ENCODE measurements at places on chromosomes 5 and 9.

DNA sequence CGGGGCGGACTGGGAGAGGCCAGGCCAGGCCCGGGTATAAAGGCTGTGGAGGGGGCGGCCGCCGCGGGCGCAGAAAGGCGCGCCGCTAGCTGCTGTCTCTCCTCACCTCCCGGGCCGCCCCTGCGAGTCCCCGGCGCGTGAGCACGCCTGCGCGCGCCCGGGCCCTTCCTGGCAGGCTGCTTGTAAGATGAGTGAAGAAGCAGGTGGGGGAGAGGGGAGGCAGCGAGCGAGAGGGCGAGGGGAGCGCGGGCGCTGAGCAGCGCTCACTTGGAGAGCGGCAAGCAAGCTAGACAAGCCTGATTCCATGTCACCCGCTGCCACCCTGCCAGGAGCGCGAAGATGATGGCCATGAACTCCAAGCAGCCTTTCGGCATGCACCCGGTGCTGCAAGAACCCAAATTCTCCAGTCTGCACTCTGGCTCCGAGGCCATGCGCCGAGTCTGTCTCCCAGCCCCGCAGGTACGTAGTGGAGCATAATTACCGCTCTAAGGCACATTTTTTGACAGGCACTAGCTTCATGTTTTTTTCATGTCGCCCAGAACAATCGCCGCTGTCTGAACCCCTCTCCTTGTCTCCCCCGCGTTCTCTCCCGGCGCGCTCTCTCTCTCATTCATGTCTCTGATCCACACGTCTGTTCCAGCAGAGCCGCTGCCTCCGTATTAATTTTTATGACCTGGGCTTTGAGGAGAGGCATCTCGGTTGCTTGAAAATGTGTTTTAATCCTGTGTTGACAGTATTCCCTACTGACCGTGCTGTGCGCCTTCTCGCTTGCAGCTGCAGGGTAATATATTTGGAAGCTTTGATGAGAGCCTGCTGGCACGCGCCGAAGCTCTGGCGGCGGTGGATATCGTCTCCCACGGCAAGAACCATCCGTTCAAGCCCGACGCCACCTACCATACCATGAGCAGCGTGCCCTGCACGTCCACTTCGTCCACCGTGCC lies at the start of gene POU4F3:
Gene POU4F3, plus strand, starts transcription at position 66 of the 941 bp plus-strand sequence. Its CDS starts 274 bp downstream, at position 340.
- DNase-seq, result no peak

- no peak for DNase-seq
These were observed 103.5 kb downstream of the MAMDC2 start for GRCh38 chr9:70147196-70147595.

DNA sequence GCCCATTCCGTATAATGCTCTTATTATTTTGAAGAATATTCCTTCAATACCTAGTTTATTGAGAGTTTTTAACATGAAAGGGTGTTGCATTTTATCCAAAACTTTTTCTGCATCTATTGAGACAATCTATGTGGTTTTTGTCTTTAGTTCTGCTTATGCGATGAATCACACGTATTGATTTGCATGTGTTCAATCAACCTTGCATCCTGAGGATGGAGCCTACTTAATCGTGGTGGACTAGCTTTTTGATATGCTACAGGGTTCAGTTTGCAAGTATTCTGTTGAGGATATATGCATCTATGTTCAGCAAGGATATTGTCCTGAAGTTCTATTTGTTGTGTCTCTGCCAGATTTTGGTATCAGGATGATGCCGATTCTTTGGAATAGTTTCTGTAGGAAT lies 1070.3 kb upstream of the CDH18 start:
- DNase-seq, result no peak

DNA sequence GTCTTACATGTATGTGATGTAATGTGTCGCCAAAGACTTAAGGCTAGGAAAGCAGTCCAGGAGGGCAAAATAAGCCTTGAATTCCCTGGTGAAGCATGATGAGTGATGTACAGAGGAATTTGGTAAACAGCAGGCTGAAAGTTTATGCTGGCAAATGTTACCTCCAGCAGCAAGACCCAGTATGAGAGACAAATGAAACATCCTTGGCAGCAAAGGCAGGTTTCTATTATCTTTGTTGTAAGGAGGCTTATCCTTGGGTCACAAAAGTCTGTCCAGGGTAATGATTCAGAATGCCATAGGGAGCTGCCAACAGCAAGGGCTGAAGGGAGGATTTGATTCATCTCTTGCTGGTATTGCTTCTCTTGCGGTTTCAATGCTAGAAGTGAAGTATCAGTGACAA lies 75.9 kb upstream of the HTR4 start:
- DNase-seq, result no peak

DNA sequence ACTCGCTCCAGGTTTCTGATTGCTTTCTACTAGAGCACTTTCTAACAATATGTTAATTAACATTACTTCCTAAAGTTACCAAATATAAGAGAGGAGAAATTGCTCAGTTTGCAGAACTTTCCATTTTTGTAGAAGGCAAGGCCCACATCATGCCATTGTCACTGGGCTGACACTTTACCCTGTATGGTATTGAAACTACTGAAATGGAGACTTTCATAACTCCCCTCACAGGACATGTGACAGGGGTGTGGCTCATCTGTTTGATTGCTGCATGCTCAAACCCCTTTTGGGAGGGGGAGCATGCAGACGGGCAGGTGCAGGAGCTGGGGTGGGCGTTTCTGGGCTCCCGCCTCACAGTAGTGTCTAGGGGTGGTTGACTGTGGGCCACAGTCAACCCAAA lies 206.3 kb upstream of the GHR start:
- DNase-seq, result no peak

DNA sequence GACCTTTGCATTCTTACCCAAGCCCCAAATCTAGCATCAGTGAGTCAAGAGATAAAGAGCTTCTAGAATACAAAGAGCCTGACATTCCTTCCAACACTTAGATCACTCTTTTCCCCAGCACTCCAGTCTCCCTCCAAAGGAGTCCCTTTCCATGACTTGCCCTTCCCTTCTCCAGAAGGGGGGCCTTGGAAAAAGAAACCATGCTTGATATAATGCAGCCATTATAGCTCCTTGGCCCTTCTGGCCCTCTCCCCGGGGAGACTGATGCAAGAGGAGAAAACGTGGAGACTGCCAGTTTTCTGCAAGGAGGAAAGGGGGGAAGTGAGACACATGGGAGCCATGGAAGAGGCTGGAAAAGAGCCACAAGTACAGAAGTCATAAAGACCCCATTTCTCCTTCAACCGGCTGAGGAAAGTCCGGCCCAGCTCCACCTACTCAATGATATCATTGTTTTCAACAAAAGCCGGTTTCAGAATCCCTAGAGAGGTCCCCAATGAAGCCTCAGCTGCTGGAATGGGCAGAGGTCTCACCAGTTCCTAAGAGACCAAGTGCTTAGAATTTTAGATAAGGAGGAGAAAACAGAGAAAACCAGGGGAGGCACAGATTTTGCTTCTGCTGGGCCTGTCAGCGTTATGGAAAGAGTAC lies 29.0 kb downstream of the ADAM19 start:
- no peak for DNase-seq

DNA sequence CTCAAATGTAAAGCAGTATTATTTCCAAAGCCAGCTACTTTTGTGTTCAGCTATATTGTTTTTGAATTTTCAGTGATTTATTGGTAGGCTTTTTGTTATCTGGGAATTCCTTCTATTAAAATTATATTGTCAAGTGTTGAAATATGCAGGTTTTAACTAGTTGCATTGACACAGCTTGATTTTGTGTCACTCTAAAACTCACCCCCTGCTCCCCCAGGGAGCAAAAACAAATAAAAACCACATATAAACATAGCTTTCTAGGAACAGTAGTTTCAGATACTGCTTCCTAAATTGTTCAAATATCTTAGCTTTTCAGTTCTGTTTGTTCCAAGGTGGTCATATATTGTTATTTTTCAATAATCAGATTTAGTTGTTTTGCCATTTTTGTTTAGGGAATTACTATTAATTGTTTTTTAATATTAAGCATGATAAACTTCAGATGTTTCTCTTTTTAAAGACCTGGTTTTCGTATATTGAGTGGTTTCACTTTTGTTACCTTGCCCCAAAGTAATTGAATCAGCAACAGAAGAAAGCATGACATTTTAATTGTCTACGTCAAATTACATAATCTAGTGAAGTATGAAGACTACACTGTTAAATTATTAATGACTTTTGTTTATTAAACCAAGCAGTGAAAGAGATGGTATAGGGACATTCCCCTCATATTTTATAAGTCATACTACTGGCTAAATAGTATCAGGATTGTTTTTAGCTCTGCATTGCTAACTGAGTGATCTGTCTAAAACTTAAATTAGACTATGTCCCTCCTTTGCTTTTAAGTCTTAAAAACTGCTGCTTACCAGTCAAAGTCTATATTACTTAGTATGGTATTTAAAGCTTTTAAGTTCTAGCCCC lies 43.4 kb downstream of the ERBIN start:
- no peak for DNase-seq

- DNase-seq, result no peak
These were observed 6.0 kb upstream of the NEK6 start for GRCh38 chr9:124251605-124252378.

GRCh38 chr5:119789406-119790117 lies 160.2 kb downstream of the FAM170A start:
- DNase-seq, result no peak

DNA sequence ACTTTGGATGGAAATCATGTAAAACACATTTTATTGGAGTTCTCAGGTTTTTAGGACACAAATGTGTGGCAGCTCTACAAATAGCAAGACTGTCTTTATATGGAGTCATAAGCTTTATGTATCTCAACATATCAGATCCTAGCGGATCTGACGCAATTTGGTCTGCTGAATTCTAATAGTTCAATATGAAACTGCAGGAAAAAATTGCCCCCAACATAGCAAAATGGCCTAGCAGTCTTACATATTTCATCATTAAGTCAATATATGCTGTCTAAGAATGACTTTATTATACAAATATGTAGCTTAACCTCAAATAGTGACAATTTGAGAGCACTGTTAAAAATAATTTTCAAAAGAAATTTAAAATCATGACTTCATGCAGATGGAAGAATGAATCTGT lies 244.3 kb downstream of the TAF11L14 start:
- no peak for DNase-seq

- no peak for DNase-seq
These were observed 308.9 kb upstream of the MPDZ start for GRCh38 chr9:13588151-13589033.

DNA sequence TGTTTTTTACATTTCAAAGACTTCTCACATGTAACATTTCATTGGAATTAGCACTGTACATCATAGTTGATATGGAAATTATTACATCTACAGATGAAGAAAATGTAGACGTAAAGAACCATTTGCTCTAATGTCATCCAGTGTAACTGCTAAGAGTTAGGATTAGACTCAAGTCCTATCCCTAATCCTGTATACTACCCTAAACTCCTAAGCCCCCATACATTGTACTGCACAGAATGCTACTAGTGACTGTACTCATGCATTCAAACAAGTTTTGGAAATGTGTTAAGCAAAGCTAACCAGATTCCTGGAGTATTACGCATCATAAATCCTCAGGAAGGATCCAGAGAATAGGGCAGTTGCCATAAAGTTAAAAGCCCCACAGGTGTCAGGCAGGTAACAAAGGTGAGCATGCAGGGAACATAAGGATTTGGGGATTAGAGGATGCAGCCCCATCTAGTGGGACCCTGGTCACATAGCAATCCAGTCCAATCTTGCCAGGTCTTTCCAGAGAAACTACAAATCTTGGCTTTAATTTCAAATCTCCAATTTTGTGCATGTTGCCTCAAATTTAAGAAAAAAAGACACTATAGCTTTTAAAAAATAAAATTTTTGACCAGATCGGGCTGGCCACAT lies 32.0 kb downstream of the HAVCR1 start:
- no peak for DNase-seq

DNA sequence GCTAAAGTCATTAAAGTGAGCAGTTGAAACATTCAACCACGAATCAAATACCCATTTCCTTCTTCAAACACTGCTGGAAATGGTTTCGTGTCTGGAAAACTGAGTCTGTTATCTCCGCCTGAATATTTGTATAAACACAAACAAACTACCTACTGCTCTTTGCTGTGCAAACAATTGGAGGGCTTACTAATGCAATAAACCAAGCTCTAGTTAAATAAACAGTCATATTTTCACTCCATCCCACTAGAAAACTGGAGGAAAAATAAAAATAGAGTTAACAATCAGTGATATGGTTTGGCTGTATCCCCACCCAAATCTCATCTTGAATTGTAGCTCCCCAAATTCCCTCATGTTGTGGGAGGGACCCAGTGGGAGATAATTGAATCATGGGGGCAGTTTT lies 397.6 kb downstream of the RASEF start:
- DNase-seq, result no peak

- no peak for DNase-seq
These were observed 126.6 kb upstream of the TUSC1 start for GRCh38 chr9:25804856-25805255.

GRCh38 chr5:135800656-135801055 lies 33.8 kb upstream of the SLC25A48 start:
- no peak for DNase-seq

GRCh38 chr5:82327941-82328340 lies 49.8 kb upstream of the RPS23 start:
- DNase-seq, result no peak

- no peak for DNase-seq
These were observed 209.4 kb downstream of the PIK3R1 start for GRCh38 chr5:68424799-68425537.

- DNase-seq, result no peak
These were observed 170.3 kb downstream of the ENTREP1 start for GRCh38 chr9:69495296-69495695.

- DNase-seq, result no peak
These were observed 1052.3 kb downstream of the PTPRD start for GRCh38 chr9:9560382-9561035.

DNA sequence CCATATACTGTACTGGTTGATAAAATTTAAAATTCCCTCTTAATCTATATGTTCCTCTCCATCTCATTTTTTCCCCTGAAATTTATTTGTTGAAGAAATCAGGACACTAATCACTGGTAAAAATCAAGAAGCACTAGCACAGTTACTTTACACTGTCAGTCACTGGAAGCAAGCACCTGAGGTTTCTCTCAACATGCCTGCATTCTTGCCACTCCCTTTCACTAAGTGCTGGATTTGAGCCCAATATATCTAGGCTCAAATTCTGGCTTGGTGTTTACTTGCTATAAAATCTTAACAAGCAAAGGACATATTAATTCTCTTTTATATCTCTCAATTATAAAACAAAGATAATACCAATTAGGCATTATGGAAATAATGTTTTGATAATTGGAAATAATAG lies 58.6 kb downstream of the DIAPH1 start:
- DNase-seq, result no peak

- no peak for DNase-seq
These were observed 22.1 kb downstream of the MCIDAS start for GRCh38 chr5:55205001-55205400.

DNA sequence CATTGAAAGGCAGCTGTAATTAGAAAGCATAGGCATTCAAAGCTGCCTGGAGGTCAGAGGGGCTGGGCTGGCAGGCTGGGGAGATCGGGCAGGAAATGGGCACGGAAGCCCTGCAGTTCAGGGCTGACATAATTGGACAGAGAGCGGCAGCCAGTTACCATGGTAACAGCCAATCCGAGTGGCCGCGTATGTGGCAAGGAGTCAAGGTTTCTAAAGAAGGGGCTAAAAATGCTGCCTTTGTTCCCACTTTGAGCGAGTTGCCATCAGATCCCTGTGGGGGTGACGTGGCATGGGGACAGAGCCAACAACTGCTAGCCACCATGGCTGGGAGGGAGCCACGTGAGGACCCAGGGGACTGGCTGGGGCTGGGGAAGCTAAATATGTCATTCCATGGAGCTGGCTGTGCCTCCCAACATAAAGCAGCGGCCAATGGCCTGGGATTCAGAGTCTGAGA lies 44.7 kb upstream of the NDFIP1 start:
- no peak for DNase-seq

- no peak for DNase-seq
These were observed 932.4 kb downstream of the TAF11L14 start for GRCh38 chr5:18566671-18567070.
